ENCODE measurements at places on chromosomes 13 and 19.

GRCh38 chr13:46600943-46601311, 48.0 kb downstream of the LRCH1 start:
- DNase-seq = no peak
- H3K4me3 ChIP-seq = no peak overlapping the region
- no peaks in the 10 kb centered on the region for H3K36me3 ChIP-seq
- H3K27me3 ChIP-seq = no peaks in the 10 kb centered on the region
- peaks cover 68% of the 10 kb centered on the region for H3K4me1 ChIP-seq

- no peaks in the 10 kb centered on the region for H3K27me3 ChIP-seq
- no peaks in the 10 kb centered on the region for H3K36me3 ChIP-seq
- no peak for DNase-seq
- peaks cover 8% of the 10 kb centered on the region for H3K4me1 ChIP-seq
- no peak overlapping the region for H3K4me3 ChIP-seq
- no peak overlapping the region for H3K27ac ChIP-seq
Measured at GRCh38 chr13:58446979-58447378, 815.4 kb downstream of the PCDH17 start.

DNA sequence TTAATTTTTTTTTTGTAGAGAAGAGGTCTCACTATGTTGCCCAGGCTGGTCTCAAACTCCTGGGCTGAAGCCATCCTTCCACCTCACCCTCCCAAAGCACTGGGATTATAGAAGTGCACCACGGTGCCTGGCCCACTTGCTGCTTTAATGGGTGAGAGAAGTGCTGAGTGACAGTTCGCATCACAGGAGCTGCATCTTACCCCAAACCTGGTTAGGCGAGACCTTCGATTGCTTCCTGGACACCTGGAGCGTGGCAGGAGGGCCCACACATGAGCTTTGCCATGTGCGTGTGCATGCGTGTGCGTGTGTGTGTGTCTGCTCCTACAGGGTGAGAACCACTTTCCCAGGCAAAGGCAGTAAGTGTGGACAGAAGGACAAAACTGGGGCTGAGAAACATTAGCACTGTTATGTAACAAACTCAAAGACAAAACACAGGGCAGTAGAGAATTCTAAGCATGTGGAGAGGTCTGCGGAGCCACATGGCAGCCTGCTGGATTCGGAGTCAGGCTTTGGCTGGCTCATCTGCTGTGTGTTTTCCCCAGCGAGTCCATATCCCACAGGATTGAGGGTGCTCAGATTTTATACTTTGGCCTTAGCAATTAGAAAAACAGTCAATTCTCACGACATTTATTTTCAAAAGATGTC, 11.7 kb upstream of the MTIF3 start:
- H3K27me3 ChIP-seq = peaks cover 2% of the 10 kb centered on the region
- no peaks in the 10 kb centered on the region for H3K36me3 ChIP-seq
- no peak overlapping the region for H3K27ac ChIP-seq
- no peak for DNase-seq
- H3K4me3 ChIP-seq = no peak overlapping the region

DNA sequence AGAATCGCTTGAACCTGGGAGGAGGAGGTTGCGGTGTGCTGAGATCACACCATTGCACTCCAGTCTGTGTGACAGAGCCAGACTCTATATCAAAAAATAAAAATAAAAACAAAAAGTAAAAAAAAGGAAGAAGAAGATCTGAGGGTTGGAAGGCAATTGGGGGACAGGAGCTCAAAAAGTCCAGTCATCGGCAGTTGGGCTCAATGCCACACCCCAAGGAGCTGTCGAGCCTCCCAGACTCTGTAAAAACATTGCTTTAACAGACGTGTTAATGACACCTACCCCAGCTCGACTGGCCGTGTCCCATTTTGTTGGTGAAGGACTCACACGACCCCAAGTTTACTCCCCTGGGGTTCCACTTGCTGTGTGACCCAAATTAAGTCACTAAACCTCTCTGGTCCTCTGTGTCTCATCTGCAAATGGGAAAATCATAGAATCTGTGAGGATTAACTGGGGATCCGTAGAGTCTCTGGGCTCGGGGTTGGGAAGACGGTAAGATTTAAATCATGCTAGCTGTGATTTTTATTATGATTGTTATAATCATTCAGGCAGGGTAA, 7.0 kb downstream of the GNA15 start:
- no peaks in the 10 kb centered on the region for H3K36me3 ChIP-seq
- no peaks in the 10 kb centered on the region for H3K4me1 ChIP-seq
- H3K27me3 ChIP-seq = peaks cover 1% of the 10 kb centered on the region
- H3K27ac ChIP-seq = no peak overlapping the region

DNA sequence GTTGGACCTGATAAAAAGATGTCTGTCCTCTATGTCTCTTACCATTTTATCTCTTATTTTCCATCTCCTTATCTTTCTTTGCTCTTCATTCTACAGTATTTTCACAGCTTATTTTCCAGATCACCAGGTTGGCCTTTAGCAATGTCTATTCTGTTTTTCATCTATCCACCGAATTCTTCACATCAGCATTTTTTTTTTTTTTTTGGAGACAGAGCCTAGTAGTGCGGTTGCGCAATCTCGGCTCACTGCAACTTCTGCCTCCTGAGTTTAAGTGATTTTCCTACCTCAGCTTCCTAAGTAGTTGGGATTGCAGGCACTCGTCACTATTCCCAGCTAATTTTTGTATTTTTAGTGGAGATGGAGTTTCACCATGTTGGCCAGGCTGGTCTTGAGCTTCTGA, 49.0 kb downstream of the DNAJC15 start:
- H3K4me1 ChIP-seq = peaks cover 9% of the 10 kb centered on the region
- H3K36me3 ChIP-seq = peaks cover 17% of the 10 kb centered on the region
- H3K4me3 ChIP-seq = no peak overlapping the region
- no peak overlapping the region for H3K27ac ChIP-seq
- no peak for DNase-seq

- DNase-seq = peak; percentile 78
- peaks cover 15% of the 10 kb centered on the region for H3K4me1 ChIP-seq
- H3K27me3 ChIP-seq = no peaks in the 10 kb centered on the region
- H3K36me3 ChIP-seq = no peaks in the 10 kb centered on the region
- no peak overlapping the region for H3K4me3 ChIP-seq
Measured at GRCh38 chr19:49340069-49340864, 5.1 kb downstream of the CD37 start.

DNA sequence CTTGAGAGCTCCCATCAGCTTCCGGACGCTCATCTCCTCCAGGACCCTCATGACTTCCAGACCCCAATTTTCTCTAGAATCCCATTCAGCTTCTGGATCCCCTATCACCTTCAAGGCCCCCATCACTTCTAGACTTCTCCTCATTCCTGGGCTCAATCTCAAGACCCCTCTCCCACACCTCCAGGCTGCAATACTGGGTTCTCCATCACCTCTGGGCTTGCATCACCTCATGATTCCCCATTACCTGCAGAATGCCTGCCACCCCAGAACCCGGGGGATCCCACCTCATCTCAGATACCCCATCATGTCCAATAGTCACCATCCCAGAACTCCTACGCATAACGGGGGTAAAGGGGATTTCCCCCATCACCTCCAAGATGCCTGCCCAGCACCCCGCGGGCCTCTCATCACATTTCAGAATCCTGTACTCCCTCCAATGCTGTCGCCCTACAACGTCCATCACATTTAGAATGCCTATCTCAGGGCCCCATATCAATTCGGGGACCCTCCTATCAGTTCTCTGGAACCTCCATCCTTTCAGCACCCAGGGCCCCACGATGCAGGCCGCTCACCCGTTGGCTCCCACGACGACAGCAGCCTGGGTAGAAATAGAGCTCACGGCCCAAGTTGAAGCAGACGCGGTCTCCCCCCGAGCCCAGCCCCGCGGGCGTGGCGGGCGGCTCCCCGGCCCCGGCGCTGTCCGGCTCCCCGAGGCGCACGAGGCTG, 738 bp downstream of the DMWD start:
- peak overlapping the region; percentile 99 for H3K4me3 ChIP-seq
- H3K36me3 ChIP-seq = peaks cover 27% of the 10 kb centered on the region
- no peaks in the 10 kb centered on the region for H3K27me3 ChIP-seq
- peaks cover 20% of the 10 kb centered on the region for H3K4me1 ChIP-seq
- peak overlapping the region; percentile 35 for H3K27ac ChIP-seq

GRCh38 chr13:44155422-44156293, 218.0 kb upstream of the SERP2 start:
- H3K4me3 ChIP-seq = no peak overlapping the region
- DNase-seq = no peak
- no peak overlapping the region for H3K27ac ChIP-seq
- H3K4me1 ChIP-seq = no peaks in the 10 kb centered on the region

DNA sequence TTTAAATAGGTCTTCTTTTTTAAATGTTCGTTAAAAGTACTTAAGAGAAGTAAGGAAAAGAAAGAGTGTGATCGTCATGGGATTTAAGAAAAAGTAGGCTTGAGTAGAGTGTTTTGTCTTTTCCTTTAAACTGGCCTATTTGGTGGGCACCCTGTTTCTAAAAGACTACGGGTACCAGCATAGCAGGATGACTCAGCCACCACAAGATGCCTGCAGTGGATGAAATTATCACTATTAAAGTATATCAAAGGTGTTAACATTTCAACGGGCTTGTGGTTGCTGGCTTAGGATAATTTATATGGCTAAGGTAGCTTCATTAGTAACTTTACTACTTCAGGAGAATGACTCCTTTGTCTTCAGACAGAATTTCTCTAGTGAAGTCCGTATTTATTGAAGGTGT, 112.6 kb downstream of the STARD13 start:
- no peak overlapping the region for H3K4me3 ChIP-seq
- no peak overlapping the region for H3K27ac ChIP-seq
- no peak for DNase-seq

DNA sequence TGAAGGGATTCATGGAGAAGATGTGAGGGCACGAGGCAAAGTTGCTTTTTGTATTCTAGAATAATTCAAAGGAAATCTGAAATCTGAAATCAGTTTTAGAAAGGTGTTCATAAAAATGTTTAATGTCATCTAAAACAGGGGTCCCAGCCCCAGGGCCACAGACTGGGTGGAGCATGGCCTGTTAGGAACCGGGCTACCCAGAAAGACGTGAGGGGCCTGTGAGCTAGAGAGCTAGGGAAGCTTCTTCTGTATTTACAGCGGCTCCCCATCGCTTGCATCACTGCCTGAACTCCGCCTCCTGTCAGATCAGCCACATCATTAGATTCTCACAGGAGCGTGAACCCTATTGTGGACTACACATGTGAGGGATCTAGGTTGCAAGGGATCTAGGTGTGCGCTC, 151.2 kb downstream of the USP12 start:
- H3K27me3 ChIP-seq = no peaks in the 10 kb centered on the region
- no peak overlapping the region for H3K4me3 ChIP-seq
- H3K36me3 ChIP-seq = no peaks in the 10 kb centered on the region
- H3K4me1 ChIP-seq = peaks cover 72% of the 10 kb centered on the region

GRCh38 chr13:31159306-31159705, 2.4 kb downstream of the HSPH1 start:
- peaks cover 2% of the 10 kb centered on the region for H3K36me3 ChIP-seq
- H3K27me3 ChIP-seq = no peaks in the 10 kb centered on the region
- peaks cover 37% of the 10 kb centered on the region for H3K4me1 ChIP-seq
- no peak overlapping the region for H3K27ac ChIP-seq
- peak overlapping the region; percentile 94 for H3K4me3 ChIP-seq

DNA sequence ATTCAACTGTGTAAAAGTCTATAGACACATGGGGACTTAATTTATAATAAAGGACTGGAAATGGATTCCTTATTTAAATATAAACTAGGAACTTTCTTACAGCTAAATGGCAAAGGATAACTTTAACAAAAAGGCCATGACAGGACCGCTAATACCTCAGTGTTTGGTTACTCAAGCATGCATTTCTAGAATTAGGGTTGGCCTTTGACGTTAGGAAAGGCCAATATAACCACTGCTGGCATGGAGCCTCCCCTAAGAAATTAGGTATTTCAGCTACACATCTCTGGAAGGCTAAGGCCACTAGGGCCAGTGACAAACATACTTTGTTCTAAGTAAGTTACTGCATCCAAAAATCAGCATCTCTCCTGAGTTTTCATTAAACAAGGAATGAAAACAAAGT, 9.3 kb downstream of the PEG3 start:
- H3K27me3 ChIP-seq = no peaks in the 10 kb centered on the region
- H3K4me3 ChIP-seq = no peak overlapping the region
- DNase-seq = no peak
- H3K27ac ChIP-seq = no peak overlapping the region

DNA sequence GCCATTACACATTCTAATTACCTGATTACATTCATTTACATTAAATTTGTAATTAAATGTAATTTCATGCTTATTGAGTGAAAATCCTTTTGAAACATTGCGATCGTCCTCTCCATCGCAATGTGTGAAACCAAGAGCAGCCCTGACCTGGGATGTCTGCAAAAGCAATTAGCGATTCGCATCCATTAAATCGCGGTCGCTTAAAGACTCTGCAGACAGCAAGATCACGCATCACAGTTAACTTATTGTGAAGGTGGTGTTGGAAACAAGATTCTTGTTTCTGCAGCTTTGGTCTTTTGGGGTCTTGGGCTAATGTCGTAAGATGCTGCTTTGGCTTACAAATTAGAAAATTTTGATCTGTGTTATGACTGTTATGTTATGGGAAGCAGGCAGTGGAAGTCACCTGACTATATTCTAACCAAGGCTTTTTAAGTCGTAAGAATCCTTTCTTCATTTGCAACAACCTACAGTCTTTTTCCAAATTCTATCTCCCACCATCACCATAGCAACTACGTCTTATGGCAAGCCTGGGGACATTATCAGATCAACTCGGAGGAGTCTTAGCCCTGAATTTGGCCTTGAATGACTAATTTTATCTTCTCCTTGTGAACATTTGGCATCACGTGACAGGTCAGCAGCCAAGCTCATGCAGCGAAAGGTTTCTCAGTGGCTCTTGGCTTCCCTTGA, 142.8 kb upstream of the SOX1 start:
- H3K4me3 ChIP-seq = no peak overlapping the region
- no peak for DNase-seq
- H3K4me1 ChIP-seq = no peaks in the 10 kb centered on the region
- peaks cover 4% of the 10 kb centered on the region for H3K27me3 ChIP-seq
- H3K27ac ChIP-seq = no peak overlapping the region

GRCh38 chr19:22052644-22053013, 345 bp downstream of the ZNF257 start:
- H3K4me3 ChIP-seq = no peak overlapping the region
- no peak overlapping the region for H3K27ac ChIP-seq
- DNase-seq = no peak
- H3K4me1 ChIP-seq = no peaks in the 10 kb centered on the region

GRCh38 chr13:29472332-29472961, 123.0 kb downstream of the SLC7A1 start:
- peak; percentile 59 for DNase-seq
- H3K27me3 ChIP-seq = 0 out of 3 replicates have a peak, but pooled peaks cover 6% of the 10 kb centered on the region
- H3K27ac ChIP-seq = no peak overlapping the region
- H3K4me3 ChIP-seq = no peak overlapping the region
- no peaks in the 10 kb centered on the region for H3K36me3 ChIP-seq
- no peaks in the 10 kb centered on the region for H3K4me1 ChIP-seq

GRCh38 chr13:97327506-97328221, 105.5 kb downstream of the MBNL2 start:
- no peak overlapping the region for H3K27ac ChIP-seq
- DNase-seq = no peak
- no peaks in the 10 kb centered on the region for H3K27me3 ChIP-seq
- H3K4me3 ChIP-seq = no peak overlapping the region
- H3K36me3 ChIP-seq = peaks cover 42% of the 10 kb centered on the region
- no peaks in the 10 kb centered on the region for H3K4me1 ChIP-seq

GRCh38 chr19:55766466-55766865, 2.5 kb upstream of the RFPL4AL1 start:
- H3K27ac ChIP-seq = no peak overlapping the region
- no peak overlapping the region for H3K4me3 ChIP-seq
- no peaks in the 10 kb centered on the region for H3K36me3 ChIP-seq
- DNase-seq = no peak

- peaks cover 52% of the 10 kb centered on the region for H3K4me1 ChIP-seq
- no peak overlapping the region for H3K4me3 ChIP-seq
- H3K27ac ChIP-seq = no peak overlapping the region
- no peaks in the 10 kb centered on the region for H3K36me3 ChIP-seq
- peaks cover 51% of the 10 kb centered on the region for H3K27me3 ChIP-seq
Measured at GRCh38 chr19:18795540-18795939, 4.4 kb upstream of the COMP start.

Data from HepG2 (cell line).